ENCODE measurements at places on chromosomes 16 and 17.

DNA sequence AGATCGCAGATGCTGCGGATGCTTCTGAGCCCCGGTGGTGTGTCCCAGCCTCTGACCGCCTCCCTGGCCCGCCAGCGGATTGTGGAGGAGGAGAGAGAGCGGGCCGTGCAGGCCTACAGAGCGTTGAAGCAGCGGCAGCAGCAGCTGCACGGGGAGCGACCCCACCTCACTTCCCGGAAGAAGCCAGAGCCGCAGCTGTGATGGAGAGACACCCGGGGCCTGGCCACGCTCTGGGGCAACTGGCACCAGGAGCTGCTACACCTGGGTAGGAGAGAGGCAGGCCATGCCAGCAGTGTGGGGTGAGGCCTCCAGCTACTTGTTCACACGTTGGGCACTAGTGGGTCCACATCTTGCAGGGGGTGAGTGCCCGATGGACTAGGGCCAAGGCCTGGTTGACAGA is 6.0 kb downstream of the CCDC137 start:
- no peak overlapping the region for H3K27ac ChIP-seq
- H3K4me1 ChIP-seq, result peaks cover 8% of the 10 kb centered on the region
- H3K4me3 ChIP-seq, result no peak overlapping the region
- no peak for DNase-seq

DNA sequence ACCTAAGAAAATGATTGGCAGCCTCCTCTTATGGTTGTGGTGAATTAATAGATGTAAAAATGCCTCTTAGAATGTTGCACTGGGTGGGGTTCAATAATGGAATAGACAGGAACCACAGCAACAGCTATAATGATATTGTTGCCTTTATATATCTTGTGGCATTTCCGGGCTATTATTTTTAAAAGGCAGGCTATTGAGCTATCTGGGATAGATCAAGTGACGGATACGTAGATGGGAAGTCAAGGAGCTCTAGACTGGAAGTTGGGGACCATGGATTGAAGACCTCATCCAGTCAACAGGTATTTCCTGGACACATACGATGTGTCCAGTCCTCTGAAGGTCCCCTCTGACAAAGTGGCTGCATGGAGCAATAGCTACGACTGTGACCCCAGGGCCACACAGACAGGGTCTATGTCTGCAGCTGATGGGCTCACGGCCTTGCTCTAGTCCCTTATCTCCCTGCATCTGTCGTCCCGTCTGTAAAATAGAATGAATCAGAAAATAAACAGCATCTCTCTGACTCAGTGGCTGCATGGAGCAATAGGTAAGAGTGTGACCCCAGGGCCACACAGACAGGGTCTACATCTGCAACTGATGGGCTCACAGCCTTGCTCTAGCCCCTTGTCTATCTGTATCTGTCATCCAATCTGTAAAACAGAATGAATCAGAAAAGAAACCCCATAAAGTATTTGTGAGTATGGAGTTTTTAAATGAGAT is 117.7 kb upstream of the FOXF1 start:
- H3K4me3 ChIP-seq, result no peak overlapping the region
- H3K27me3 ChIP-seq, result no peaks in the 10 kb centered on the region
- DNase-seq, result peak; percentile 49
- no peaks in the 10 kb centered on the region for H3K36me3 ChIP-seq
- H3K4me1 ChIP-seq, result peaks cover 34% of the 10 kb centered on the region
- peak overlapping the region; percentile 61 for H3K27ac ChIP-seq

DNA sequence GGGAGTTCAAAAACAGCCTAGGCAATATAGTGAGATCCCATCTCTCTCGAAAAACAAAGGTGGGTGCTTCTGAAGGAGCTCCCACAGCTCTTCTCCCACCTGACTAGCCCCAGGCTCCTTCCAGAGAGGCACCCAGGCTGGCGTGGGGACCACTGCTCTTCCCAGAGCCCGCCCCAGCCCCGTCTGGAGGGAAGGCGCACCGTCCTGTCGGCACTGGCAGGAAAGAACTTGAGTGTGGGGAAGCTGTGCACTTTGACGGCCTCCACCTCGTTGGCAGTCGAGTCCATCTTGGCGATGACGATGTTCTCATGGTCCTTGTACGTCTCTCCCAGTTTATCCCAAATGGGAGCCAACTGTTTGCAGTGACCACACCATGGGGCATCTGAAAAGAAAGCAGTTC is 10.5 kb upstream of the PPP1R27 start:
- H3K4me3 ChIP-seq, result no peak overlapping the region

DNA sequence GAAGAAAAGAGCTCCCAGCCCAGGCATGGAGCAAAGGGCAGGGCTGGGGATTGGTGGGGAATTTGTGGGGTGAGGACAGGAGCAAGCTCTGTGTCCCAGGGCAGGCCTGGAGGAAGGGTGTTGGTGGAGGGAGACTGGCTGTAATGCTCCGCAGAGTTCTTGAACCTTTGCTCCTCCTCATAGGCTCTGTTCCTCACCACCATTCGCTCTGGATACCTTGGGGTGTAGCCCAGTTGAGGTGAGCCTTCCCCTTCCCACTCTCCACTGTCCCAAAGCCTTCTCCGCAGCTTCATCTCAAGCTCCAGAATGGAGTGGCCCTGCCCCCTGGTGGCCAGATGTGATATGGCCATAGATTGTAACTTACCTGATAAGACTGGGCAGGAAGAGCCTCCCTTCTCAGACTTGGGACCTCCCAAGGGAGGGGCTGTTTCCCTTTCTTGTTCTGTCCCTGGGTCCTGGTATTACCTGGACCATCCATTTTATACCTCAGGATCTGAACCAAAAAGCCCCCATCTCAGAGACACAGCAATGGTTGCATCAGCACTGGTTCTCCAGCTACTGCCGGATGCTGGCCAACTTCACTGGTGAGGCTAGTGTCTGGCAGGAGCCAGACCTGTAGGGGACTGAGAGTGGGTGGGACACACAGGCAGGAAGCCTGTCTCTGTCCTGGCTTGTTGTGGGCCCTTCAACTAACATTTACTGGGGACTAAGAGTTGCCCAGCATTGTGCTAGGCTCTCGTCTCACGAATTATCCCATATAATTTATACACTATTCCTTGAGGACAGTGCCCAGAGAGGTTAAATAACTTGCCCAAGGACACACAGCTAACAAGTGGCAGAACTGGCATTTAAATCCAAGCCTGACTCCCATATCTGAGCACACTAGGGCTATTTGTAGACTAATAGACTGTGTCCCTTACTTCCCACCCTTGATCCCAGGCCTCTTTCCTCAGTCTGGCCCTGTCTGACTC is 19.1 kb upstream of the STAC2 start:
- no peak overlapping the region for H3K4me3 ChIP-seq
- H3K36me3 ChIP-seq, result no peaks in the 10 kb centered on the region
- peaks cover 2% of the 10 kb centered on the region for H3K27me3 ChIP-seq
- H3K27ac ChIP-seq, result no peak overlapping the region

DNA sequence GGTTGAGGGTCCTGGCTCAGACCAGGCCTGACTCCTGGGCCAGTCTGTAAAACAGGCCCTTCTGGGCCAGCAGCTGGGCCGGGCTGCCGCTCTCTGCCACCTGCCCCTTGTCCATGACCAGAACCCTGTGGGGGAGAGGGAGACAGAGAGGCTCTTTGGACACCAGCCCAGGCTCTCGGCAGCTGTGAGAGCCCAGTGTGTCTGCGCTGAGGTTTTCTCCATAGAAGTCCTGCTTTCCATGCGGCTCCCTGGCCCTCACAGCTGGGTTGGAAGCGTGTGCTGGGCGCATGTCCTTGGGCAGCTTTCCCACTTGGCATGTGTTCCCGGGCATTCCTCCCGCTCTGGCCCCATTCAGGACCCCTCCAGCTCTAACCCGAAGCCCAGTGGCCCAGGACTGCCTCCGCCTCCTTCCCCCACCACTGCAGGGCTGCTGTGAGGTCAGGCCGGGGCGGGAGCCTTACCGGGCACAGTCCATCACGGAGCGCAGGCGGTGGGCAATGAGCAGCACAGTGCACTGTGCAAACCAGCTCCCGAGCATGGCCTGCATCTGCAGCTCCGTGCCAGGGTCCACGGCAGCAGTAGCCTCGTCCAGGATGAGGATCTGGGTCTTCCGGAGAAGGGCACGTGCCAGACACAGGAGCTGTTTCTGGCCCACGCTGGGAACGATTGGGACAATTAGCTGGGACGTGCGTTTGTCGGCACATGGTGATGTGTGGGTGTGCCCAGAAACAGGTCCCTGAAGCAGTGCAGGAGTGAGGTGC is 73.0 kb downstream of the ABCC6 start:
- peak; percentile 52 for DNase-seq
- H3K4me1 ChIP-seq, result peaks cover 11% of the 10 kb centered on the region
- H3K27ac ChIP-seq, result no peak overlapping the region

DNA sequence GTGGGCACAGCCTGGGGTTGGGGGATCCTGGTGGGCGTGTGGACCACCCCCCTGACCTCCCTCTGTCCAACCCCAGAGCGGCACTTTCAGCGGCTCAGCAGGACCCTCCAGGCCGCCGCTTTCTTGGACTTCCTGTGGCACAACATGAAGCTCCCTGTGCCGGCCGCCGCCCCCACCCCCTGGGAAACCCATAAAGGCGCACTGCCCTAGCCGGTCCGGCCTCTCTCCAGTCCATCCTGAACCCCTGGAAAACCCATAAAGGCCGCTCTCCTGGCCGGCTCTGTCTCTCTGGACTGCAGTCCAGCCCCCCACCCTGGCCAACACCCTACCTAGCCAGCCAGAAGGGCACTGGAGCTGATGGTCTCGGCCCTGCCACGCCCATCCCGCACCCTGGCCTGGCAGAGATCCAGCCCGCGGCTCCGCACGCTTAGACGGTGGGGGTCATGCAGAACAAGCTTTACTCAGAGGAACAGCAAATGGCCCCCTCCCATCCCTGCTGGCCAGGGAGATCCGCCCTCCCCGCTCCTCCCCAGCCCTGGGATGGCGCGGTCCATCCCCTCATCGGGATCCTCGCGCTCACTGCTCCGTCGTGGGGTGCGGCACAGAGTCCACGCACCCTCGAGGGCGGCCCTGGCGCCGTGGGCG is 2.7 kb downstream of the NOXO1 start:
- peaks cover 32% of the 10 kb centered on the region for H3K27me3 ChIP-seq
- H3K4me1 ChIP-seq, result peaks cover 2% of the 10 kb centered on the region
- H3K4me3 ChIP-seq, result no peak overlapping the region

DNA sequence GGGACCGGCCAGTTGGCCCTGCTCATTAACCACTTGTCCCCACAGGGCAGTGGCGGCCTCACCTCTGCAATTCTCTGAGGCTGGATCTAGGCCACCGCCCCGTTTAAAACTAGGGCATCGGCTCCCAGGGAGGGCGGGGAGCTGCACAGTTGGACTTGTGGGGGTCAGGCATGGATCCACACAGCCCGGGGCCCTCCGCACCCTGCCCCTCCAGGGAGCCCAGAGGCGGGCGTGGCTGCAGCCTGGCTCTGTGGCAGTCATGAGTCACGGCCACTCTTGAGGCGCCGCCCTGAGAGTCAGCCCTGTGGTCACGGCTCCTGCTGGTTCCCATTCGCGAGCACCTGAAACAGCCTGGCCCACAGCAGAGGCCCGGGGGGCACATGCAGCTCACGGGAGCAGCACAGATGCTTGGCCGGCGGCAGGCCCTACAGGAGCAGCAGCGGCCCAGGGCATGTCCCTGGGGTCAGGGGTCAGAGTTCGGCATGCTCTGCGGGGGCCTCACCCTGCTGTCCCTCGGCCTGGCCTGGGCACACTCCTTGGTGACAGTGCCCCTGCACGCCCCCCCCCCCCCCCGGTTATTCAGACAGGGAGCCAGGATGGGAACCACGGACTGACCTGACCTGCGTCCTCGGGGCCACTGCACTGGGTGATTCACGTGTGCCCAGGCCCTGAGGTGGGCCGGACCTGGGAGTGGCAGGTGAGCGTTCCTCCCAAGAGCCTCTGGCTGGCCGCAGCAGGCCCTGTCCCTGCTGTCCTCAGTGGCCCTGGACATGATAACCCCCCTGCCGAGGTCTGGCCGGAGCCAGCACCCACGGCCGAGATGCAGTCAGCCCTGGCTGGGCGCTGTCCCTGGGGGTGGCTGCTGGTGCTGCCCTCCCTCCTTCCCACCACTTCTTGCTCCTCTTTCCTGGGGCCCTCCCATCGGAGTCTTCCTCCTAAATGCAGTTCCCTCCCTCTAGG is 8.2 kb downstream of the CAPN15 start:
- H3K36me3 ChIP-seq, result no peaks in the 10 kb centered on the region
- peak; percentile 65 for DNase-seq
- H3K4me3 ChIP-seq, result no peak overlapping the region
- H3K4me1 ChIP-seq, result peaks cover 29% of the 10 kb centered on the region
- H3K27ac ChIP-seq, result peak overlapping the region; percentile 4

DNA sequence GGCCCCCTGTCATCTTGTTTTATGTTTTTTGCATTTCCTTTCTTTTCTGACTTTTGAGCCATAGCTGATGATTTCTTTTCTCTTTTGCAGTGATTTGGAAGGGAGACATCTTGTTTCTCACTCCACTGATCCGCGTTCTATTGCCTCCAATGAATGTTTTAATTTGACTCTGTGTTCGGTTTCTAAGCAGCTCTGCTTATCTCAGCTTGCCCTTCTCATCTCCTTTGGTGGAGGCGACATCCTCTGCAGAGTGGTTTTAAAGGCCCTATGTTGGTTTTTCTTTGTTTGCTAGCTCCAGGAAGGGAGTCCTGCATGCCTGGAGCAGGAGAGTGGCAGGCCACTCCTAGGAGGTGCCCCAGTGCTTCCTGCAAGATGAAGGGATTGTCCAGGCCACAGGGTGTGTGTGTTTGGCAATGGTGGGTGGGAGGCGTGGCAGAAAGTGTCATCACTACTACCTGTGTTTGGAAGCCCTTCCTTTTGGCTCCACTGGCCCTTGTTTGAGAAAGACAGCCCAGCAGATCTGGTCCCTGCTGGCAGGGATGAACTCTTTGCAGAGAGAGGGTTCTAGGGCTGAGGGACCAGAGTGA is 13.6 kb downstream of the SMPD3 start:
- no peak overlapping the region for H3K4me3 ChIP-seq
- no peaks in the 10 kb centered on the region for H3K4me1 ChIP-seq
- no peaks in the 10 kb centered on the region for H3K36me3 ChIP-seq
- no peak overlapping the region for H3K27ac ChIP-seq
- no peak for DNase-seq
- H3K27me3 ChIP-seq, result peaks cover 23% of the 10 kb centered on the region

Measured in astrocyte (in vitro differentiated cells and primary cell).